Activated T-helper 2 cell treated with anti-CD3 and anti-CD28 coated beads, Interferon-gamma antibody, Interleukin-2, Interleukin-4, amounts not matched to agents 10 μg/mL and 5 μg/mL and 100 μg/mL, durations not matched to agents 14 hours and 24 hours and 36 hours (primary cell): ENCODE measurements at places on chromosomes 5 and 9. TPM values are rescaled to one million over a fixed set of nuclear protein-coding genes. Genes with fewer than 3 reads are reported as not detected.

GRCh38 chr9:78131969-78132700 lies 100.5 kb upstream of the GNAQ start:
- DNase-seq = no peak
- H3K27ac ChIP-seq = peak overlapping the region; percentile 5
- H3K4me3 ChIP-seq = peak overlapping the region; percentile 46
- peaks cover 29% of the 10 kb centered on the region for H3K4me1 ChIP-seq
- H3K36me3 ChIP-seq = peaks cover 19% of the 10 kb centered on the region

DNA sequence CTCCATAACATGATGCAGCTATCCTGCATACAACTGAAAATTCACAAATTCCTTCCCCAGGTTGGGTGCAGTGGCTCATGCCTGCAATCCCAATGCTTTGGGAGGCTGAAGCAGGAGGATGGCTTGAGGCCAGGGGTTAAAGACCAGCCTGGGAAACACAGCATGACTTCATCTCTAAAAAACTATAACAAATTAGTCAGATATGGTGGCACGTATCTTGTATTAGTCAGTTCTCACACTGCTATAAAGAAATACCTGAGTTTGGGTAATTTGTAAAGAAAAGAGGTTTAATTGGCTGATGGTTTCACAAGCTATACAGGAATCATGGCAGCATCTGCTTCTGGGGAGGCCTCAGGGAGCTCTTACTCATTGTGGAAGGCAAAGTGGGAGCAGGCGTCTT lies 56.4 kb upstream of the DAPK1 start:
- peaks cover 2% of the 10 kb centered on the region for H3K4me1 ChIP-seq
- DNase-seq = no peak
- H3K27me3 ChIP-seq = no peaks in the 10 kb centered on the region
- H3K36me3 ChIP-seq = no peaks in the 10 kb centered on the region
- no peak overlapping the region for H3K27ac ChIP-seq

GRCh38 chr5:83721953-83722901 lies 1.6 kb upstream of the HAPLN1 start:
- peak overlapping the region; percentile 10 for H3K4me3 ChIP-seq
- no peaks in the 10 kb centered on the region for H3K36me3 ChIP-seq
- no peak for DNase-seq
- peaks cover 50% of the 10 kb centered on the region for H3K27me3 ChIP-seq
- H3K27ac ChIP-seq = no peak overlapping the region

DNA sequence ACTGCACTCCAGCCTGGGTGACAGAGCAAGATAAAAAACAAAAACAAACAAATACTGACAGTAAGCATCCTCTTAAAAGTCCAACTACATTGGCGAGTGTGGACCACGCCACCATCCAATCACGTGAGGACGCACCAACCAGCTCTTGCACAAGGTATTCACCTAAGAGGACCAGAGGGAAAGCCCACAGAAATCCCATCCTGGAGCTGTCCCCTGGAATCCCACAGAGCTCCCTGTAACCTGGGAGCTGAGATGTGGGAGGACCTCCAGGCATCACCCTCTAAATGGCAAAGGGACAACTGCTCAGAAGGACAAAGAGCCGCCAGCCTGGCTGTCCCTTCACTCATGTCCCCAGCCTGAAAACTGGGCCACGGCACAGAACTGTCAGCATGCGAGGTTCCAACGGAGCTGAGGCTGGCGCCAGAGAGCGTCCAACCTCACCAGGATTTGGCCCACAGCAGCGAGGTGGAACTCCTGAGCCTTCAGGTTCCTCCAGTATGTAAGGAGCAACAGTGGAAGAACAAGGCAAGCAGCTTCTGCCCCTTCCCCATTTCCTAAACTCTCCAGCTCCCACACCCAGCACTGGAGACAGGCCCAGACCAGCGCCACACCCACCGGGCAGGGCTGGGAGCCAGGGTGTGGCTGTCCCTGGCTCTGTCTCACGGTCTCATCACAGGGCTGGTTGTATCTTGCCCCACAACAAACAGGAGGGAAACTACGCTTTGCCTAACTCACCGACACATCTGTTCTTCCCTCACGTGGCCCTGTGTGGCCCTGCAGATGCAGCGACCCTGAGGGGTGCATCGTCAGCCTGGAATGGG lies 15.2 kb downstream of the IPPK start:
- H3K4me3 ChIP-seq = no peak overlapping the region
- no peaks in the 10 kb centered on the region for H3K4me1 ChIP-seq
- H3K36me3 ChIP-seq = peaks cover 31% of the 10 kb centered on the region
- H3K27me3 ChIP-seq = no peaks in the 10 kb centered on the region
- no peak overlapping the region for H3K27ac ChIP-seq

DNA sequence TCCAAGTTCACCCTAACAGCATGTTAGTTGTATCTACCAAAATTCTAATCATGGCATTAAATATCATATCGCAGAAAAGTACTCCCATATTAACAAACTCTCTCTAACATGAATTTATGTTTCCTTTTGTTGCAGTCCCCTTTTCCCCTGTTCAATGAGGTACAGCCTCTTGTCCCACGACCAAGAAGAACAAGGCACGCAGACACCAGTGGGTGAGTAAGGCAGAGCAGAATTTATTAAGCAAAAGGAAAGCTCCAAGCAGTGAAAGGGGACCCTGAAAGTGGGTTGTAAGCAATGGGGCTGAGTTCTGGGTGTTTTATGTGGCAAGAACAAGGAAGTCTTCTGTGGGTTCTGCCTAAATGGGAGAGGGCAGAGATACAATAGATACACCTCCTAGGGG lies 183.5 kb downstream of the LURAP1L start:
- H3K36me3 ChIP-seq = no peaks in the 10 kb centered on the region
- H3K4me3 ChIP-seq = no peak overlapping the region
- no peaks in the 10 kb centered on the region for H3K4me1 ChIP-seq
- H3K27me3 ChIP-seq = no peaks in the 10 kb centered on the region
- DNase-seq = no peak

- peaks cover 5% of the 10 kb centered on the region for H3K36me3 ChIP-seq
- H3K4me1 ChIP-seq = no peaks in the 10 kb centered on the region
- no peak overlapping the region for H3K4me3 ChIP-seq
- no peak for DNase-seq
These were observed 30.9 kb upstream of the SREK1 start for GRCh38 chr5:66113160-66113559.

- H3K27ac ChIP-seq = no peak overlapping the region
- DNase-seq = no peak
These were observed 969.2 kb downstream of the CDH18 start for GRCh38 chr5:19018822-19019221.

- no peak for DNase-seq
- peaks cover 30% of the 10 kb centered on the region for H3K27me3 ChIP-seq
- peaks cover 6% of the 10 kb centered on the region for H3K4me1 ChIP-seq
- H3K36me3 ChIP-seq = no peaks in the 10 kb centered on the region
These were observed 3.5 kb upstream of the BASP1 start for GRCh38 chr5:17213938-17214337.

GRCh38 chr9:119868694-119869093 lies 499.5 kb upstream of the BRINP1 start:
- no peak overlapping the region for H3K27ac ChIP-seq
- no peak for DNase-seq
- no peaks in the 10 kb centered on the region for H3K27me3 ChIP-seq
- no peaks in the 10 kb centered on the region for H3K4me1 ChIP-seq

- peaks cover 6% of the 10 kb centered on the region for H3K4me1 ChIP-seq
- H3K4me3 ChIP-seq = no peak overlapping the region
- no peak overlapping the region for H3K27ac ChIP-seq
- no peak for DNase-seq
- no peaks in the 10 kb centered on the region for H3K36me3 ChIP-seq
- H3K27me3 ChIP-seq = no peaks in the 10 kb centered on the region
These were observed 12.0 kb downstream of the PDGFRB start for GRCh38 chr5:150143350-150144245.

- peaks cover 20% of the 10 kb centered on the region for H3K27me3 ChIP-seq
- H3K4me3 ChIP-seq = no peak overlapping the region
- H3K27ac ChIP-seq = no peak overlapping the region
- no peak for DNase-seq
- H3K36me3 ChIP-seq = no peaks in the 10 kb centered on the region
These were observed 131.1 kb upstream of the NR4A3 start for GRCh38 chr9:99690573-99690972.

DNA sequence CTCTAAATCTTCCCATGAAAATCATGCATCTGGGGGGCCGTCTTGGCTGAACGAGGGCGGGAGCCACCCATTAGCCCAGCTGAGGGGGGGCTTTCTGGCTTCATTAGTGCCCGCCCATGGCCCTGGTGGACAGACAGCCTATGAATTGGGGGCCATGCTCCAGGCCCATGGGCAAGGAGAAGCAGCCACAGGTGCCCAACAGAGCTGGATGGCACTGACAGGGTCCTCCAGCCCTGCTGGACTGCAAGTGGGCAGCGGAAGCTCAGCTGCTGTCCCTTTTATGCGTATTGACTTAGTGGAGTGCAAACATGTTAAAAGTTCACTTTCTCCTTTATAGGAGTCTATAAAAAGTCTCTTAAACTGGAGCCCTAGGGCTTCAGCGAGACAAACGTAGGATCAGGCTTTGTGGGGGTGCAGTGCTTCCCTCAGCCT lies 75.3 kb downstream of the MACROH2A1 start:
- no peak for DNase-seq
- no peaks in the 10 kb centered on the region for H3K36me3 ChIP-seq
- H3K27me3 ChIP-seq = no peaks in the 10 kb centered on the region
- no peak overlapping the region for H3K4me3 ChIP-seq
- H3K4me1 ChIP-seq = peaks cover 16% of the 10 kb centered on the region

DNA sequence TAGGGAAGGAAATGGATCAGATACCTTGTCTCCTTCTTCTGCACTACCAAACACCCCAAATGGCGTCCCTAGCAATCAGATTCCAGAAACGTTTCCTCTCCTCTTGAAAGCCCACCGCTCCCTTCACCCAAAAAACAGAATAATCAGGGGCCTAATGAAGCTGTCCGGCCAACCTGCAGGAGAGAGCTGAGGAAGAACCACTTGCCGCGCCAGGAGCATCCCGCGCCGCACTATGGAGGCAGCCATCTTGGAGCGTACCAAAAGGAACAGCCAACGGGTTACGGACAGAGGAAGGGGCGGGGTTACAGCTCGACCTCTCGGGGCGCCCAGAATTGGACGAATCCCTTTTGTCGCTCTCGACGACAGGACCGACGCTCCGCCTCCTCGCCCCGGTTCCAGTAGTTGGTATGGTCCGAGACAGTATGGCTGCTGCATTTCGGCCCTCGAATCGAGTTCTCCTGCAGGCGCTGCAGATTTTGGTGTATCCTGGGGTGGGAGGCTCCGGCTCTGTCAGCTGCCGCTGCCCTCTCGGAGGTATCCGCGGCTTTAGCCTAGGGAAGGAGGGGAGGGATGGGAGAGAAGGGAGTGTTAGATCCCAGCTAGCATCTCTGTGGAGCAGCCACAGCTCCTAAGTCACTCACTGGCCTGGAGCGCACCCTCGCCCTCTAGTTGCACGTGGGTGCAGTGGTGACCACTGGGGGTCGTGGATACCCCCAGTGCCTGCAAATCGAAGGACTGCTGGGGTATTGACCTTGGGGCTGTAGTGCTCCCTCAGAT lies at the start of the genes MRPS27 and PTCD2:
MRPS27 (minus strand) TSS at position 265 of the 777 bp plus-strand sequence; CDS start at position 246, 19 bp downstream.
PTCD2 (plus strand) TSS at position 398 of the 777 bp plus-strand sequence; CDS start at position 408, 10 bp downstream.
- peaks cover 56% of the 10 kb centered on the region for H3K36me3 ChIP-seq
- peaks cover 31% of the 10 kb centered on the region for H3K4me1 ChIP-seq
- peak; percentile 93 for DNase-seq

- no peak overlapping the region for H3K27ac ChIP-seq
- H3K4me1 ChIP-seq = no peaks in the 10 kb centered on the region
- no peaks in the 10 kb centered on the region for H3K27me3 ChIP-seq
- no peaks in the 10 kb centered on the region for H3K36me3 ChIP-seq
- DNase-seq = no peak
These were observed 499.2 kb downstream of the BNC2 start for GRCh38 chr9:16371306-16371705.

DNA sequence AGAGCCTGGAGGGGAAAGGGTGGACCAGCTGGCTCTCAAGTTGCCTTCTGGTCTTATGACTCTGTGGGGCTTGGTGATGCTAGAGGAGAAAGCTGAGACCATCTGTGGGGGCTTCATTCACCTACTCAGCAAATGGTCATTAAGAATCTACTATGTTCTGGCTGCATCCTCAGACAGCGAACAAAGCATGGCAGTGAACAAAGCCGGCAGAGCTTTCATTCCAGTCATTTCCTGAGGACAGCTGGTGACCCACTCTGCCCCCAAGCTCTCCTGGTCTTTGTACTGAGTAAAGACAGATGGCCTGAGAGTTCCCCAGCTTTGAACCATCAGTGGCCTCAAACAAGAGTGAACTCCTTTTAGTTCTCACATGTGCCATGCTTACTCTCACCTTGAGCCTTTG lies 48.0 kb downstream of the FGF1 start:
- no peak overlapping the region for H3K4me3 ChIP-seq
- peaks cover 34% of the 10 kb centered on the region for H3K27me3 ChIP-seq
- no peak overlapping the region for H3K27ac ChIP-seq
- no peak for DNase-seq
- no peaks in the 10 kb centered on the region for H3K4me1 ChIP-seq

GRCh38 chr9:127140842-127141675 lies 18.6 kb upstream of the ANGPTL2 start:
- no peak overlapping the region for H3K27ac ChIP-seq
- peaks cover 29% of the 10 kb centered on the region for H3K27me3 ChIP-seq
- no peaks in the 10 kb centered on the region for H3K4me1 ChIP-seq
- no peaks in the 10 kb centered on the region for H3K36me3 ChIP-seq

- H3K27ac ChIP-seq = no peak overlapping the region
- peaks cover 60% of the 10 kb centered on the region for H3K27me3 ChIP-seq
These were observed 36.5 kb upstream of the HSPA9 start for GRCh38 chr5:138611678-138612218.

Gene ANKRD20A1
- total RNA-seq = 1.1 and 1.2 TPM in 2 replicates

Gene PCDHB11
- total RNA-seq = not detected in 2 replicates

Gene PCDHGB2
- total RNA-seq = 0.85 and 0.91 TPM in 2 replicates
